Effector memory CD4-positive, alpha-beta T cell (primary cell): ENCODE measurements at places on chromosomes 1 and 21.
A peak's percentile ranks its signal among the peaks of the same experiment; 100 is the strongest.

DNA sequence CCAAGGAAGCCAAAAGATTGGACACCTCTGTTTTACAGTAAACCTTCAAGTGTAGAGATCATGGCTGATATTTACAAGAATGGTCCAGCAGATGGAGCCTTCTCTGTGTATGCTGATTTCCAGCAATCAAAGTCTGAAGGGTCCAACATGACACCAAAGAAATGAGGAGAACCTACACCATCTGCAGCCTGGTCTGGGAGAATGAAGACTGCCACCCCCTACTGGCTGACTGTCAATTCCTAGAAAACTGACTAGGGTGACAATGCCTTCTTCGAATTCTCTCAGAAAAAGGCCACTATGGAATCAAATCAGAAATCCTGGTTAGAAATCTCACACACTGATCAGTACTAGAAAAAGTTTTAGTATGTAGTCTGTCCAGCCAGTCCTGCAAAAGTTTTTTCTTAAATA is 83.3 kb downstream of the CDC42BPA start:
- DNase-seq, result no peak

DNA sequence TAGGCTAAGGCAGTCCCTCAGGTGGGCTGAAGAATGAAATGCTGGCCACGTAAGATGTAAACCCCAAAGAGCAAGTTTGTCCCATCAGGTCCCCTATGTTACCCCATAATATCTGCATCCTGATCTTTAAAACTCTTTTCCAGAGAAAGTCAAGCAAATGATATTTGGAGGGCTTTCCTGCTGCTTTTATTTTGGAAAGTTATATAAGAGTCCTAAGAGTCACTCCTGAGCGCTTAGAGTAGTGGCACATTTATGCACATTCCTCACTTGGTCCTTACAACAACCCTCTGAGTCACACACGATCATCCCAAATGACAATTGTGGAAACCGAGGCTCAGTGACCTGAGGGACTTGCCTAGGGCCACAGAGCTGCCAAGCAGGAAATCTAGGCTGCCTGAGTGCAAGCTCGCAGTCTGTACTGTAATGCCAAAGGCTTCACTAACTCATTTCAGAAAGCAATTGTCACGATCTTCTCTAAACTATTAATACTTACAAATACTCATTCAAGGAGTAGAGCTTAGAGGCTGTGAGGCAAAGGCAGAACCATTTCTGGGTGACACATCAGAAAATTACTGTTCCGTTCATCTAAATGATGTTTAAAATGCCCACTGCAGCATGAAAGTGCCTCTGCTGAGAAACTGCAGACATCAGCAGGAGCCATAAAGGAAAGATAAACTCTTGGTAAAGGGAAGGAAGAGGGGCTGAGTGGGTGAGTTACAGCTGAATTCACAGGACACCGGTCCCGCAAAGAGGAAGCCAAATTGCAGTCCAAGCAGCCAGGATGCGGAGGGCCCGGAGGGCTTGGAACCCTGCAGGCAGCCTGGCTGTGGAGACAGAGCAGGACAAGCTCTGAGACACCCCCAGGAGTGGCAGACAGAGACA is 30.8 kb downstream of the CAPZB start:
- no peak for DNase-seq

GRCh38 chr1:28631713-28632112 is 11.2 kb downstream of the TAF12 start:
- DNase-seq, result no peak

- no peak for DNase-seq
Measured at GRCh38 chr1:11980676-11980972, 380 bp downstream of the MFN2 start.

DNA sequence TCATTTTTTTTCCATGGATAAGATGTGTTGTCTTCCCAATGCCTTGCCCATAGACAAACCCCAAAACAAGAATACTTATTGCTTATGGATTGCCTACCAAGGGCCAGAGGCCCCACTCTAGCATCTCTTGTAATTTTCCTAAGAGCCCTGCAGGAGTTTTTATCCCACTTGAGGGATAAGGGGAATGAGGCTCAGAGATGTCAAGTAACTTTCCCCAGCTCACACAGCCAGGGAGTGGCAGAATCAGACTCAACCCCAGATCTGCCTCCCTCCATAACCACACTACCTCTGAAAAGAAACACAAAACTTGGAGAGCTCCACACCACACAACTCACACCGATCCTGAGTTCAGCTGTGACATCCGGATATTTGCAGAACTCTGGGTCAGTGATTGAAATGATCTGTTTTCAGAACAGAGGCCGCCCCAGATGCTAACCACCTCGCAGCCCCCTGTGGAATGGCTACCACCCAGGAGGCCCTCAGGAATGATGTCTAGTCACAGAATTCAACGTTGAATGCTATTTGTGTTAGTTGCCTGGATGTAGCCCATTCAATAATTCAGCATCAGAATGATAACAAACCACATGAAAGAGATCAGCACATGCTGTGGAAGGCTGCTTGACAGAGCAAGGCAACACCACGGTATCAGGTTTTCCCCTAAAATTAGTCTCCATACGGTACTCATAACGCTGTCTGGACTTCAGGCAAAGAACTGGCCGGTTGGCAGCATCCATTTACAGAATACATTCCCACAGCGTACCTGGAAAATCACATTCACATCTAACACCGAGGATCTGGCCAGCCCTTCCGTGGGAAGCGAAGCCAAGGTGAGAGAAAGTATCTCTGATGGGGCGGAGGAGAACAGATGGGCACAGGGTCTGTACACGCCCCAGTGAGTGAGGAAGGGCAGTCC is 231.9 kb downstream of the TOMM20 start:
- DNase-seq, result no peak

GRCh38 chr1:187471555-187471954 is 642.8 kb downstream of the PLA2G4A start:
- DNase-seq, result no peak

GRCh38 chr1:51255331-51255730 is 19.3 kb downstream of the RNF11 start:
- no peak for DNase-seq

DNA sequence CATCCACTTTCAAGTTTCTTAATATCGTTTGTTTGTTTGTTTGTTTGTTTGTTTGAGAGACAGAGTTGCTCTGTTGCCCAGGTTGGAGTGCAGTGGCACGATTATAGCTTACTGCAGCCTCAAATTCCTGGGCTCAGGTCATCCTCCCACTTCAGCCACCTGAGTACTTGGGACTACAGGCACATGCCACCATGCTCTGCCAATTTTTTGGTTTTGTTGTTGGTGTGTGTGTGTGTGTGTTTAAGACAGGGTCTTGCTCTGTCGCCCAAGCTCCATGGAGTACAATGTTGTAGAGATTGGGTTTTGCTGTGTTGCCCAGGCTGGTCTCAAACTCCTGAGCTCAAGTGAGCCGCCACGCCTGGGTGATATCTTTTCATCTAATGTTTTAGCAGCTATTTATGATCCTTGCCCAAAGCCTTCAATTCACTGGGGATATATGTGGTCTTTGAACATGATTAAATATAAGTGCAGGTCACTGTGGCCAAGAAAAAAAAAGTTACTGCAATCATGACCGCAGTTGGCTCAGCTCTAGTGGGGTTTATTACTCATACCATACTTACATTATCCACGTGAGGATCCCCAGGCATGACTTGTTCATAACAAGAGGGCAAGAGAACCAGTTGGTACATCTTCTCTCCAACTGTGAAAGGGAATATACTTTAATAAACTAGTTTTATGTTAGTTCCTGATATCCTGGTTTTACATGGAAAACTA is 8.0 kb downstream of the RRP1B start:
- DNase-seq, result no peak

DNA sequence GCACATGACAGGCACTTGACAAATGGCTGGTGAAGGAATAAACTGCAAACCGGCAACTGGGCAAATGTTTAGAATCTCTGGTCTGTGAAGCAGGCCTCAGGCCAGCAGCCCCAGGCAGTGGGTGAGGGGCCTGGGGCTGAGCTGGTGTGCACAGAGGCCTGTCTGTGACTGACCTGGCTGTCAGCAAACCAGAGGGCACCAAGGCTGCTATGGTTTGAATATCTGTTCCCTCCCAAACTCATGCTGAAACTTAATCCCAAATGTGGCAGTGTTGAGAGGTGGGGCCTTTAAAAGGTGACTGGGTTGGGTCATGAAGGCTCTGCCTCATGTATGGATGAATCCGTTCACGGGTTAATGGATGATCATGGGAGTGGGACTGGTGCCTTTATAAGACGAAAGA is 139.8 kb downstream of the DMRTB1 start:
- DNase-seq, result no peak

- no peak for DNase-seq
Measured at GRCh38 chr1:156502894-156503697, 2.5 kb upstream of the MEF2D start.

DNA sequence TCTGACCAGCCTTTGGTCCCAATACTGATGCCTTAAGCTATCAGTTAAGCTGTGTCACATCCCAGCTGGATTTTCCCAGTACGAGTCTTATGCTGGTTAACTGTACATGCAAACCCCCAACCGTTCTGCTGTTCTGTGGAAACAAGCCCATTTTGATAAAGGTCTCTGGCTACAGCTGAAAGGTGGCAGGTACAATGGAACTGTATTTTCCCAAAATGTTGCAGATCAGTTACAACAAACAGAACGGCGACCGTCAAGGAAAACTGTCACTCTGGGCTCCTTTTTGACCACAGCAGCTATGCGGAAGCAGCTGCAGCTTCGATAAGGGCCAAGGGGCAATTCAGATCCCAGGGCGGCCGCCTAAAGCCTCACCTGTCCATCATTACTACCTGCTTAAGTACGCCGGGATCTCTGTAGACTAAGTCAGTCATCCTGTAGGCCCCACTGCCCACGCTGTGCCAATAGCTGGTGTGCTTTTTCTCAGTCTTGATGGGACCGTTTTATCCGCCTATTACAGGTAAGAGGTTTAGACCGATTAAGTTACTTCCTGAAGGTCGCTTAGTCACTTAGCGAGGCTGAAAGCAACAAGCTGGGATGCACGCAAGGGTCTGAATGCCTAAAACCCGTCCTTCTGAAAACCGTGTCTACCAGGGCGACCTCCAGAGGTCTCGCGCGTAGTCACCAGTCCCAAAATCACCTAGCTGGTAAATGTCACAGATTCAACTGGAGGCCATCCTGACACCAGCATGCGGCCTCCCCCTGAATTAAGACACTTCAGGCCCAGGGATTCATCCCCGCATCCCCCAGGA is 11.1 kb upstream of the RAB42 start:
- DNase-seq, result peak; percentile 27

DNA sequence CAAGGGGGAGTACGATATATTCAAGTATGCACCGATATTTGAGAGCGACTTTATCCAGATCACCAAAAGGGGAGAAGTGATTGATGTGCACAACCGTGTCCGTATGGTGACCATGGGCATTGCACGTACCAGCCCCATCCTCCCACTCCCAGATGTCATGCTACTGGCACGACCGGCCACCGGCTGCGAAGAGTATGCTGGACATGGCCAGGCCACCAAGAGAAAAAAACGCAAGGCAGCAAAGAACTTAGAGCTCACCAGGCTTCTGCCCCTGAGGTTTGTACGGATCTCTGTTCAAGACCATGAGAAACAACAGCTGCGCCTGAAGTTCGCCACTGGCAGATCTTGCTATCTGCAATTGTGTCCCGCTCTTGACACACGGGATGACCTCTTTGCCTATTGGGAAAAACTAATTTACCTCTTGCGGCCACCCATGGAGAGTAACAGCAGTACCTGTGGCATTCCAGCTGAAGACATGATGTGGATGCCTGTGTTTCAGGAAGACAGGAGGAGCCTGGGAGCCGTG is 16.5 kb downstream of the ATF3 start:
- no peak for DNase-seq

DNA sequence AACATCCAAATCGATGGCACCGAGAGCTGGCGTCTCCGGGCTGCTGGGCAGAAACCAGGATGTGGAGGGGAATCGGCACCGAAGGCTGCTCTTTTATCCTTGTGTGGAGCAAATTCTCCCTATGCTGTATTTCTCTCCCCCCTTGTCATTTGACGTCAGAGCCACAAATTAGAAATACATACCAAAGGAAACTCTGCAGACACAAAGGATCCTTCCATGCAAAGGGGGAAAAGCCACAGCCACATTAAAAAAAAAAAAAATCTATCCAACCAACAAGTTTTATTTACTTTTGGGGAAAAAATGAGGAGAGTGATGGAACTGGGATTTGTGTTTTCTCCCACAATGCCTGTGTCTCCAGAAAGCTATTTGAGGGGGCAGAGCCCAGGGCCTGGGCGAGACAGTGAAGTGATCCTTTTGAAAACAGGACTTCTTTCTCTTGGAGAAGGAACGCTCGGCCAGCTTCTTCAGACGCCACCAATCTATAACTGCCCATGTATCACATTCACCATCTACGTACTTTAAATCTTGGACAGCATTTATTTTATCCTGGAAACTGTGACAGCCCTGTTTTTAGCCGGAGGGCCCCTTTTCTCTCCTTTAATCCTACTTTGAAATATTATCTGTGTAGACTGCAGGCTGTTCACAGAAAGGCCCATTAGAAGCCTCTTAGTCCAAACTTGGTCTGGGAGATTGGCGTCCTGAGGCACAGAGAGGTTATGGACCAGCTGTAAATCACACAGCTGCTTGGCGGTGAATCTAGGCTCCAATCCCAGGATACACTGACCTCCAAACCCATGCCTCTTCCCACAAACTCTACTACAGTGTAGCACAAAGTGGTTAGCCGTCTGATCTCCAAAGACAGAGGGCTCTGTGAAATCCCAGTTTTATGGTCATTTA is 4.5 kb downstream of the KANK4 start:
- DNase-seq, result no peak

DNA sequence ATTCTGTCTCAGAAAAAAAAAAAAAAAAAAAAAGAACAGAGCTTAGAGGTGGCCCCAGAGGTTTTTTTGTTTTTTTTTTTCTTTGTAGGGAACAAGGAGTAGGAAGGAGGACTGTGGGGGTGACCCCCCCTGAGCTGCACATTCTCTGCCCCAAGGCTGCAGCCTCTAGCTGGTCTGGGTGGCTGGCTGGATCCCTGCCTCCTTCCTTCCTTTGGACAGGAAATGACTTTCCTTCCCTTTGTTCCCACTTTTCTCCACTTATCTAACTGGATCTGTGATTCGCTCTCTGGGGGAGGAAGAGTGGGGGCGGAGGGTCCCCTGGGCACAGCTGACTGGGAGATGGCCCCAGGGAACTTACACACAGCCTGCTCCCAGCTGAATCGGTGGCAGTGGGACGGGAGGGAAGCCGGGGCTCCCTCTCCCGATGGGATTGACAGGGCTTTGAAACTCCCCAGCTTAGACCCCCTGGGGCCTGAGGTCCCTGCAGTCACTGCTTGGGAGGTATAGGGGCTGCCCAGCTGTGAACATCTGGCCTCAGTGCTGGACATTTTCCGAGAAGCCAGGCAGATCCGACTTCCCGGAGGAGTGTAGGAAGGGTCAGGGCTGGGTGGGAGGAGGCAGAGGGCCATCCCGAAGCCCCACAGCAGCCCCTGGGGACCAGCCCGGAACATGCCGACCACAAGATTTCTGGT is 2.1 kb downstream of the FBLIM1 start:
- no peak for DNase-seq

DNA sequence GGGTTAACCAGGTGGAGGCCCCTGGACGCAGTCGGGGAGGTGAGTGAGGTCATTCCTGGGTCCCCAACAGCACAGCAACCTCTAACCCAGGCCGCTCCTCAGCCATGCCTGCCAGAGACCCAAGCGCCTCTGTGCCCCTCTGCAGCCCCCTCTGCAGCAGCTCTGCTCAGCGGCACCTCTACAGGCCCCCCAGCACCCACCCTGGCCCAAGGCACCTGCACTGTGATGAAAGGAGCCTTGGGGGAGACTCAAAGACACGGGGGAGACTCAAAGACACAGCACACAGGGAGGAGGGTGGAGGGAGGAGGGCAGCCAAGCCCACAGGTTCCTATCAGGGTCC is 19.5 kb downstream of the WDR4 start:
- DNase-seq, result no peak

GRCh38 chr1:64513545-64513944 is 43.6 kb downstream of the CACHD1 start:
- no peak for DNase-seq
